ENCODE measurements at places on chromosomes 3 and 15.
A peak's percentile ranks its signal among the peaks of the same experiment; 100 is the strongest.

GRCh38 chr15:53224371-53224770, 434.2 kb upstream of the ONECUT1 start:
- no peak for DNase-seq

DNA sequence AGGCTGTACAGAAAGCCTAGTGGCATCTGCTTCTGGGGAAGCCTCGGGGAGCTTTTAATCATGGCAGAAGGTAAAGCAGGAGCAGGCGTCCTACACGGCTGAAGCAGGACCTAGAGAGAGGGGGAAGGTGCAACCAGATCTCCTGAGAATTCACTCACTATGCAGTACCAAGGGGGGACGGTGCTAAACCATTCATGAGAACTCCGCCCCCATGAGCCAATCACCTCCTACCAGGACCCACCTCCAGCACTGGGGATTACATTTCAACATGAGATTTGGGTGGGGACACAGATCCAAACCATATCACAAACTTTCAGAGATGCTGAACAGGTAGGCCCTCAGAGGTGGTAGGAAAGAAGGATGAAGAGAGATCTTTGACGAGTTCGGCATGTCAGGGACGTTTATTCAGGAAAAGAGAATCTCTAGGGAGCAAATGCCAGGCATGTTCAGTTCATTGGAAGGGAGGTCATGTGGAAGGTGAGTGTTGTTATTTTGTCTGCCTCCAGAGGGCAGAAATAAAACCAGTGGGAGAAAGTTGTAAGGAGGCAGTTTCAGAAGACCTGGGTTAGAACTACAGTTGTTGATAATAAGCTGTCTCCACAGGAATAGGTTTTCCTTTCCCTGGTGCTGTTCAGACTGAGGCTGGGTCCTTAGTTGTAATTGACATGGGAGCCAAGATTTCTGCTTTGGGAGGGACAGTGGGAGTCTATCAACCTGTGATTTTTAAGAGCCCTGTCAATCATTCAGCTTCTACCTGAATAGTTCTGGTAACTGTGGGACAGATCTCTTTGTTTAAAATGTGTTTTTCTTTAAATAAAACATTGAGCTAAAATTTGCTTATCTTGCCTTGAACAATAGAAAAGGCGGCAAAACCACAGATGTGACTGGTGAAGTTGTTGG, 4.3 kb upstream of the FNDC3B start:
- no peak for DNase-seq

DNA sequence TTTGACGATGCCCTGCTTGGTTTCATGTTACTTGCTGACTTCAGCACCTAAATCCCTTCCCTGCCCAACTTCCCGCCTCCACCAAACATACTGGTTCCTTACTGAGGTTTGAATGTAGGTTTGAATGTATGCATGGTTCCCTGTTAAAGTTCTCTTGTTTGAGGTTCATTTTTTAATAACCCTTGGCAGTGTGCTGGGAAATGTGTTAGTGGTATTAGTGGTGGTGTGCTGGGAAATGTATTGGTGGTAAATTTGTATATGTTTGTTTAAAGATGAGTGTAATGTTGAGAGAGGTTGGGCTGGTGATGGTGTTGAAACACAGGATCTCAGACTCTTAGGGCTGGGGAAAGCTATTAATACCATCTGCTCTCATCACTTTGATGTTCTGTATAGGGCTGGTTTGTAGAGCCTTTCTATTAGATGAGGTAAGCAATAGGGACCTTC, 392.7 kb downstream of the PTPRG start:
- DNase-seq: no peak

DNA sequence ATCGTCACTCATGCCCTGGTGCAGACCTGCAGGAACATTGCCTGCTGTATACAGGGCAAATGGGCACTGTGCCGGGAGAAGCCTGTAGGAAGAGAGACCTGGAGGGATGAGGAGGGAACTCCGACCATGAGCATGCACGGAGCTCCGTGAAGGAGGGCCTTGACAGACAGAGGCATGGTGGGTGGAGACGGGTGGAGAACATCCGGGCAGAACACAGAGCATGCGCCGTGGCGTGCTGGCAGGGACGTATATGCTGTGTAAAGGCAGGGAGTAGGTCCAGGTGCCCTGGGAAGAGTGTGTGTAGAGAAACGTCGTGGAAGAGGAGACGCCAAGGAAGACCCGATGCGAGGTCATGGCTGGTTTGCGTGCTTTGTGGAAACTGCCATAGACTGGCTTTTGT, 133.0 kb upstream of the FAN1 start:
- DNase-seq: no peak

- DNase-seq: no peak
These were observed 143.1 kb downstream of the WDR76 start for GRCh38 chr15:43969802-43970375.

DNA sequence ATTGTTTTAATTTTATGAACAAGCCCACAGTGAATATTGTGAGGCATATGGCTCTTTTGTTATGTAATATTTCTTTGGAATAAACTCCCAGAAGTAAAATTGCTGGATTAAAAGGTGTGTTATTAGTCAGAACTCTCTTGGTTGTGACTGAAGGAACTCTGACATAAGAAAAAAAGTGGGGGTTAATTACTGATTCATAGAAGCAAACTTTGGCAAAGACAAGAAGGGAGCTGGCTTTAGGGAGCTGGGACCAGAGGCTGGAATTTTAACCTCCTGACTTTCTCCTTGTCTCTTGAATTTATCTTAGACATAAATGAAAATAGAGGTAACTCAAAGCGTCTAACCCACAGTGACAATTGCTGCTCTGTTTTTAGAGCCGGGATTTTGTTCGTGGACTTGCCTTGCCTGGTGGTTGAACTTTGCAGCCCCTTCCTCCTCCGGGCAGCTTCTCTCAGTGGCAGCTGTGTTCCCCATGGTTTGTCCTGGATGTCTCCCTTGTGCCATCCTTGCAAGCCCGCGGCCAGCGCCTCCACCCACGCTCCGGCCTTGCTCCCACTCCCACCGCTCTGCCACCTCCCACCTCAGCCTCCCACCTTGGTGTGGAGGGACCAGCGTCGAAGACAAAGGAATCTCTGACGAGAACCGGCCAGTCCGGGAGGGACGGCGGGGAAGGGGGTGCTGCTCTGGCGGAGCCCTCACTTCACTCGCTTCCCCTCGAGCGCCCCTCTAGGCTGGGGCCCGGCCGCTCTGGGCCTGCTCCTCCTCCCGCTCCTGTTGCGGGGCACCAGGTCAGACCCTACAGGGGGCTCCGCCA, 28.0 kb downstream of the ARHGAP31 start:
- DNase-seq: no peak

DNA sequence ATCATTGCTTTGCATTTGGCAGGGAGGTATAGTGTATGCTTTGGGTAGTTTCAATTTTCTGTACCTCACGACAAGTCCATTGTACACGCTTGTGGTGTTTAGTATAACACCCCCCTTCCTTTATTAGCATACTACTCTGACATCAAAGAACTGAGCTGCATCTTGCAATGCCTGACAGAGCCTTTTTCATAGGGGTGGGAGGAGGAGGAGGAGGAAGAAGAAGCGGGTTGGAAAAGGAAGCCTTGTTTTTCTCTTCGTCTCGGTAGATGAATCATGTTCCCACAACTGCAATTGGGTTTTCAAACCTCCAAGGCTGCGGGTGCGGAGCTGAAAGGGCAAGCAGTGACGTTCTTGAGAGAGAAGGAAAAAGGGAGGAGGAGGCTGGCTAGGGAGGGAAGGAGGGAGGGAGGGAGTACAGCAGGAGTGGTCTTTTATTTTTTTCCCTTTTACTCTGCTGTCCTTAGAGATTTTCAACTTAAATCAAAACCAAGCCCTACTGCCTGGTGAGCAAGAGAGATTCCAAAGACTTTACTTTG, 175.7 kb downstream of the KLHL25 start:
- no peak for DNase-seq

DNA sequence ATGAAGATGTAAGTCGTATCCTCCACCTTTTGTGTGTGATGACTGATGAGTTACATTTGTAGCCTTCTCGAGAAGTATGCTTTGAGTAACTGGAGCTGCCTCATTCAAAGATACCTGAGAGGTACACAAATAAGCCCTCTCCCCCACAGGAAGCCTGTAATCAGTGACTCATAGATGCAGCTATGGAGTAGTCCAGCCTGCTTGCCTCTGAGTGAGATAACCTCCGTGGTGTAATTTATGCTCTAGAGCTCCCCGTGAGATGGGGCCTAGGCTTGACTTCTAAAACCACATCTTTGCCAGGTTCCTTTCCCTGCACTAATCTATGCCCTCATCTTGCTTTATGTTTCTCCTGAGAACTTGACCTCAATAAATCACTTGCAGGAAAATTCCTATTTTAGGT, 291.7 kb downstream of the SUCLG2 start:
- no peak for DNase-seq

DNA sequence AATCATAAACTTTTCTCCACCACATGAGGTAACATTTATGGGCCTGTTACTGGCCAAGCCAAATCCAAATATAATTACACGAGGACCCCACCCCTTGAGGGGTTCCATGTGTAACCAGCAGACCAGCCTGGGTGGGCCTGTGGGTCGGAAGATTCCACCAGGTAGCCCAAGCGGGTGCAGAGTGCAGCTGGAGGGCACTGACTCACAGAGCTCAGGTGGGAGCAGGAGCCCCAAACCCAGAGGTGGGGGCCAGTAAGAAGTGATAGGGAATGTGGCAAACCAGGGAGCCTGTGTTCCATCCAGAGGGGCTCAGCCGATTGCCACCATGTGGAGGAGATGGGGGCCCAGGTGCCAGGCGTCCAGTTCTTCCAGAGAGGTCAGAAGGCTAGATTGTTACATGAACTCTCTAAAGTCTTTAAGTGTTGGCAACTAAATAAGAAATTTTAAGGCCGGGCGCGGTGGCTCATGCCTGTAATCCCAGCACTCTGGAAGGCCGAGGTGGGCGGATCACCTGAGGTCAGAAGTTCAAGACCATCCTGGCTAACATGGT, 2.6 kb downstream of the GP9 start:
- DNase-seq: no peak

- DNase-seq: no peak
These were observed 302.0 kb downstream of the ZBBX start for GRCh38 chr3:167078070-167078622.

- DNase-seq: no peak
These were observed 122.9 kb downstream of the RORA start for GRCh38 chr15:61106044-61106834.

DNA sequence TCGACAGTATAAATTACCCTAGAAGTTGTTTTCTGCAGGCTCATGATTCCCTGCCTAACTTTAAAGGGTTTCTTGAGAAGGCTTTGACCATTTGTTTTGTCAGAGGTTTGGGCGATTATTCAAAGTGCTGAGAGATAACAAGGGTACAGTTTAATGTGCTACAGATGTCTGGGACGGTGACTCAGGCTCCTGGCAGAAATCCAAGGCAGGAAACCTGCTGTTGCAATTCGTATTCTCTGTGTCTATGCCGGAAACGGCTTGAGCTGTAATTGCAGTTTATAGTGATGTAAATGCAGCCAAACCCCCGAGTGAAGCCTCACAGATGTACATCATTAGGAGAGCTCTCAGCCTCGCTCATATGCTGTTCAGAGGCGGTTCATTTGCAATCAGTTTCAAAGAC, 65.6 kb downstream of the SYNPR start:
- DNase-seq: peak; percentile 92

DNA sequence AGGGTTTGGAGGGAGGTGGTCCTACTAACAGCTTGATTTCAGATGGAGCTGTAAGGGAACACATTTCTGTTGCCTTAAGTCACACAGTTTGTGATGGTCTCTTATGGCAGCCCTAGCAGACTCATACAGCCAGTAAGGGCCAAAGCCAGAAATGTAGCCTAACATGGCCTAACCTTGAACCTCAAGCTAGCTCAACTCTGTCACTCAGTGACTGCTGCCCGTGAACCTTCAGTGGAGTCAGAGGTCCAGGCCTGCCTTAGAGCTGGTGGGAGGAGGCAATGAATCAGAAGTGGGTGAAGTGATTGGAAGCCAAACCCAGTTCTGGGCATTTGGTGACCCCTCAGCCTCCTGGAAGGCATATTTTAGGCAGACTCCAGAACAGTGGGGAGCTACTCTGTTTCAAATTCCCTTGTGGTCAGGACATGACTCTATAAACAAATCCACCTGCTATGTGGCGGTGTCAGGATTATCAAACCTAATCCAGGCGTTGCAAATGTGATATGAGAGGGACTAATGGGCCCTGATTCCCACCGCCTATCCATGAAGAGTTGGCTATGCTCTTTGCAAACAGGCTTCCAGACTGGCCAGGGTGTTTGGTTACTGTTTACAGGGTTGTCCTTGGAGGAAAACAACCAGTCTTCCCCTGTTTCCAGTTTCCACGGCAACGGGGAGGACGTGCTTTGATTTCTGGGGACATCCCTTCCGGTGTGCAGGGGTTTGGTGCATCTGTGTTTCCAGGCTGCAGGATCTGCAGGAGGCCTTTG, 105.9 kb upstream of the AGBL1 start:
- no peak for DNase-seq

- no peak for DNase-seq
These were observed 297.9 kb downstream of the RYR3 start for GRCh38 chr15:33608714-33609113.

GRCh38 chr3:146529021-146529420, 15.4 kb downstream of the PLSCR1 start:
- no peak for DNase-seq

- DNase-seq: no peak
These were observed 301.0 kb downstream of the CADM2 start for GRCh38 chr3:85259748-85260147.

DNA sequence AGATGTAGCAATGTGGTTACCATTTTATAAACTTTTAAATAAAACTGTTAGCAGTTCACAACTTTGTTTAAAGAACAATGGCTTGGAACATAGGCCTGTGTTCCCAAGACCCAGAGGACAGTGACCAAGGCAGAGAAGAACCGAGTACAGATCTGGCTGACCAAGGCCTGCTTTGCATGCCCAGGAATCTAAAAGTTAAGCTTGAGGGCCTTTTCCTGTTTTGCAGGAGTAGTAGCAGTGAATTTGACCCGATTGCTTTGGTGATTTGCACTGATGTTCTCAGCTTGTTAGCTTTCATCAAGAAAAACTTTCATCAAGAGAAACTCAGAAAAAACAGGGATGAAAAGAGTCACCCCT, 9.9 kb downstream of the FILIP1L start:
- no peak for DNase-seq

DNA sequence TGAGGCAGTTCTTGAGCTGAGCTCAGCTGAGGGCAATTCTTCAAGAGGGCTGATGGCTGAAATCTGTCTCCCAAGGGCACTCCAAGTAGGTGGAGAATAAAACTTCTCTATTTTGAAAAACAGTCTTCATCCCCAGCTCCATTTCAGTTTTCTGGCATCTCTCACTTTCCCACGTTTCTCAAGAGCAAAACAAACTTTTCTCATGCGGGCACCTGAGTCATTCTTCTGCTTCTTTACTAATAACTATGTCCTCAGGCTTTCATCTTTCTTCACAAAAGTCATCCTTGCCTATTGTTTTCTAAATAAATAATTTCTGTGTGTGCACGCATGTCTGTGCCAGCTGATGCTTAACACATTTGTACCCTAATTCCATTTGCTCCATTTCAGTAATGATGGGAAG, 96.1 kb upstream of the NUDT16 start:
- no peak for DNase-seq

- no peak for DNase-seq
These were observed 1.9 kb upstream of the CCK start for GRCh38 chr3:42267878-42268277.

DNA sequence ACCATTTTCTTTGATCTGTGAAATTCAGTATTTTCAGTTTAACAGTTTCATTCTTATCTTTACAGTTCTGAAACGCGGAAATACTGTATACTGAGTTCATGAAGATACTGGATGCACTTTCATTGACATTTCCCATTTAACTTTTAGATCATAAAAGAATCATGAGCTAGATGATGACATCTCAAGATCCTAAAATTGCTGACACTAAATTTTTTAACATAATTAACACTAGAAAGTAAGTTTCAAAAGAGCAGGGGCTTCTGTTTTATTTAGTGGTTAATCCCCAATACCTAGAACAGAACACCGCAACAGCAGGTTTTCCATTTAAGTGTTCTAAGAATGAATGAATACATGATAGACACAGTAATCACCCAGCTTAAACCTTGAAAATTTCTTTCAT, 54.2 kb downstream of the SHQ1 start:
- DNase-seq: no peak
